B cell (primary cell): ENCODE measurements at places on chromosomes 5 and 9.

DNA sequence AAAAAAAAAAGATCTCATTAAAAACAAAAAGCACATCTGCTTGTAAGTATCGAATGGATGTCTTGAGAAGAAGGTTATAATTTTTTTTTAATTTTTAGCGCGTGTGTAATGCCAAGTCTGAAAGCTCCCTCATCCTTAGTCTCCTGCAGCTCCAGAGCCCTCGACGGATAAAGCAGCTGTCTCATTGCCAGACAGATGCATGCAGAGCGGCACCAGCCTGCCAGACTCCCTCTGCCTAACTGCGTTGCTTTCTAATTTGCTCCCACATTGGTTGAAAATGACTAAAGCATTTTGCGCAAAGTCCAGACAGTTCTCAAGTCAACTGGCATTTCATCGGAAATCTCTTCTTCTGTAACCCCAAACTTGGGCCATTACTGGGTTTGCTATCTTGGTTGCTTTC is 29.4 kb downstream of the OLFM1 start:
- DNase-seq = no peak

- DNase-seq = no peak
Measured at GRCh38 chr9:113355040-113355596, 5.8 kb downstream of the BSPRY start.

- DNase-seq = no peak
Measured at GRCh38 chr9:113313261-113313660, 10.1 kb upstream of the RNF183 start.

GRCh38 chr5:14706615-14707021 is 42.1 kb downstream of the OTULIN start:
- peak; percentile 47 for DNase-seq

- DNase-seq = no peak
Measured at GRCh38 chr5:1006656-1007071, 1.9 kb upstream of the NKD2 start.

GRCh38 chr9:133238272-133238850 is 29.3 kb upstream of the OBP2B start:
- DNase-seq = peak; percentile 39

- no peak for DNase-seq
Measured at GRCh38 chr5:65157906-65158603, 323.7 kb downstream of the ADAMTS6 start.

DNA sequence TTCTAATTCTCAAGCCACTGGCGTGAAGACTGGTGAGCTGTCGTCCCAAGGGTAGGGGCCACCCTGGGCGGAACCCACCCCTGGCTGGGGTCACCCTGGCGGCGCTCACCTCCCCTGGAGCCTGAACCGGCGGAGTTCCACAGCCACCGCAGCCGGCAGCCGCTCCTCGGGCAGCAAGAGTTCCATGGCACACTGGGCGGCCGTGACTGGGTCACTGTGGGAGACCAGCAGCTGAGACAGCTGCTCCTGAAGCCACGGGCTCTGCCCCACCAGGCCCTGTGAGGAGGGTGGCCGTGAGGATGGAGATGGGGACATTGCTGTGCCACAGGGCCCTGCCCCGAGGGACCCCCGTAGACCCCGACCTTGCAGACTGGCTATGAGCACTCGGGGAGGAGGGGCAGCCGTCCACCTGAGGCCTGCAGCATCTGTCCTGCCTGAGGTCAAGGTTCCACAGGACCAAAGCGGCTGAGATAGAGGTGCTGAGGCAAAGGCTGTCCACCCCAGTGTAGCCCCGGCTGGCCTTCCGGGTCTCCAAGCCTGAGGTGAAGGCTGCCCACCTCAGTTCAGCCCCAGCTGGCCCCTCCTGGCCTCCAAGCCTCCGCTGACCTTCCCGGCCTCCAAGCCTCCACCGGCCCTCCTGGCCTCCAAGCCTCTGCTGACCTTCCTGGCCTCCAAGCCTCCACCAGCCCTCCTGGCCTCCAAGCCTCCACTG is 50.6 kb upstream of the NRARP start:
- DNase-seq = no peak

DNA sequence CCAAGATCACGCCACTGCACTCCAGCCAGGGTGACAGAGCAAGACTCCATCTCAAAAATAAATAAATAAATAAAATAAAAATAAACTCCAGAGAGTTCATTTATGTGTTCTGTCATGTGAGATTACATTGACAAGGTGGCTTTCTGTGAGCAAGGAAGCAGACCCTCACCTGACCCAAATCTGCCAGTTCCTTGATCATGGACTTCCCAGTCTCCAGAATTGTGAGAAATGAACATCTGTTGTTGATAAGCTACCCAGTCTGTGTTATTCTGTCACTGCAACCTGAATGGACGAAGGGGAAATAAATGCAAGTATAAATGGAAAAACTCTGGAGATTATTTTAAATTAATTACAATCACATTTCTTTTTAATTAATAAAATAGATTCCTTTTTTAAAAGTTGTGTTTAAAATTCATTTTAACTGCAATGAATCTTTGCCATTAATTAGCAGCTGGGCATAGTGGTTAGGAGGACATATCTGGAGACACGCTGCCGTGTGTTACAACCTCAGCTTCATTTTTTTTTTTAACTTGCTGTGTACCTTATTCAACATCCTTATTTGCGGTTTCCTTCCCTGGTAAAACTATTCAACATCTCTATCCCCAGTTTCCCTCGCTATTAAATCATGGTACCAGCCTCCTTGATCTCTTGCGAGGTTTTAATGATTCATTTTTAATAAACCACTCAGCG is 376.4 kb downstream of the CHSY3 start:
- no peak for DNase-seq

GRCh38 chr5:158886086-158886485 is 213.6 kb downstream of the EBF1 start:
- DNase-seq = no peak

GRCh38 chr5:126454081-126454480 is 30.9 kb downstream of the GRAMD2B start:
- no peak for DNase-seq

GRCh38 chr9:14433351-14434157 is 119.6 kb upstream of the NFIB start:
- no peak for DNase-seq

DNA sequence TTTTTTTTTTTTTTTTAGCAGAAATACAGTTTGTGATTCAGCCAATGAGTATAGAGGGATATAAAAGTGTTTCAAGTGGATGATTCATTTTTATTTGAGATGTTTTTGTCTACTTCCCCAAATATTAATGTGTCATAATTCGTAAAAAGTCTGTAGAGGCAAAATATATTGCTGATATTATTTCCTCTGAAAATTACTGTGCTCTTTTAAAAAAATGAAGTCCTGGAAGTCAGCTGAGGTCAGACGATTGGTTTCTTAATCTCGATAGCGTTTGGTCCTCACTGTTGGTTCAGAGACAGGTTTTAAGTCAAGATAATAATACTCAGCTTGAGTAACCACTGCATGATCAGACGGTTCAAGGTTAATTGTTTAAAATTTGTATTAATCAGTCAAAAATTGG is 19.5 kb downstream of the IL9 start:
- no peak for DNase-seq

DNA sequence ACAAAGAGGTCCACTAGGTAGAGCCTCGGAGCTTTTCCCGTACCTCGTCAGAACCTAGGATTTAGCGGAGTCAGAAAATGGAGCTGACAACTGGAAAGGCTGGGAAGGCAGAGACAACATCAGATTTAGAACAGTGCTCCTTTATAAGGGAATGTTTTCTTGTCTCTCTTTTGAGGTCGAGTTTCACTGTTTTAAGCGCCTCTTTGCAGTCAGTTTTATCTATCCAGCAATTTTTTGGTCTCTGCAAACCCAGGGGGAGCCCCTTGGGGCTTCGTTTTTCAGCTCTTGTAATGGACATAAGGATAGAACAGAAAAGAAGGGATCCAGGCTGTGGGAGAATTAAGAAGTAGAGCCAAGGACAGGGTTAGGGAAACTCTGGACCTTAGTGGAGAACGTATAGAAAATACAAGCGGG is 80.5 kb downstream of the FNBP1 start:
- DNase-seq = no peak

DNA sequence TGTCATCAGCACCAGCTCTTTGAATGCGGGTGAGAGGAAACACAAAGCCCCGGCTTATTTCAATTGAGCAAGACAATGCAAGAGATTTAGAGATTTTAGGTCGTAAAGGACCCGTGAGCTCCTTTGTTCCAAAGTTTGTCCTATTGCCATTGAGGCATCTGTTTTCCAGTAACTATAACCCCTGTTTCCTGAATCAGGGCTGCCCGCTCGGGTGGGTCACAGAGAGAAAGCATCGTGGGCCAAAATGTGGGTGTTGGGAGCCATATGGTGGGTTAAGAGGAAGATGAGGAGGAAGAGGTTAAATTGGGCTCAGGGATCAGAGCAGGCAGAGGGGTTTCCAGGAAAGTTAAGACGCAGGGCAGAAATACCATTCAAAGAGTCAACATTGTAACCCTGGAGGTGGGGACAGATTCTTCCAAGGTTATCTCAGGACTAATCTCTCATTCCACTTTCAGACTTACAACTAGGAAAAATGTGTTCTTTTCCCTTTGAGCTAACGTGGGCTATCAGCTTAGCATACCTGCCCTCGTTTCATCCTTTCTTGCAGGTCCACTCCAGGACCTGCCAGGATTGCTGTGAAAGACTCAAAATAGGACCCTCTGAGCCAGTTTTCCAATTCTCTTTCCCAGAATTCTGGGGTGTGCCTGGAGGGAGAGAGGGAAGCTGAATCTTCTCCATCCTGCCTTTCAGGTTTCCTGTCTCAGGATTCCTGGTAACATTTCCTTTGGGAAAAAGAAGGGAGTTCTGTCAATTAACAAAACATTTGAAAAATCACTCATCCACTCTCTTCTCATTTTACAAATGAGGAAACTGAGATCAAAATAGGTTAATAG is 95.5 kb upstream of the TAF11L2 start:
- no peak for DNase-seq

DNA sequence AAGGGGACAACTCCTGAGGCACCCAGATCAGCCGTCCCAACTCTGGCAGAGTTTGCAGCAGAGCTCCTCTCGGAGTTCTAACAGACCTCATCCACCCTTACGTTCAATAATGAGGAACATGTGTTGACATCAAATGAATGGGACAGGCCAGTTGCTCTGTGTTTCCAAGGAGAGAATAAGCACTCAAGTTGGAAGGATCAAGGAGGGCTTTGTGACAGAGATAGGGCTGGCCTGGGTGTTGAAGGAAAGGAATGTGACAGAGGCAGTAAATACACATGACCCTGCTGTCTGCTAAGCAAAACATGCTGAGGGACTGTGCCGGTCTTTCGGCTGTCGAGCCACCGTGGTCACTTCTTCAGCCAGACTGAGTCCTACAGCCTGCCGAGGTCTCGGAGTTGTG is 48.2 kb downstream of the GPR107 start:
- no peak for DNase-seq

GRCh38 chr5:125372694-125373631 is 626.5 kb upstream of the ZNF608 start:
- DNase-seq = no peak

DNA sequence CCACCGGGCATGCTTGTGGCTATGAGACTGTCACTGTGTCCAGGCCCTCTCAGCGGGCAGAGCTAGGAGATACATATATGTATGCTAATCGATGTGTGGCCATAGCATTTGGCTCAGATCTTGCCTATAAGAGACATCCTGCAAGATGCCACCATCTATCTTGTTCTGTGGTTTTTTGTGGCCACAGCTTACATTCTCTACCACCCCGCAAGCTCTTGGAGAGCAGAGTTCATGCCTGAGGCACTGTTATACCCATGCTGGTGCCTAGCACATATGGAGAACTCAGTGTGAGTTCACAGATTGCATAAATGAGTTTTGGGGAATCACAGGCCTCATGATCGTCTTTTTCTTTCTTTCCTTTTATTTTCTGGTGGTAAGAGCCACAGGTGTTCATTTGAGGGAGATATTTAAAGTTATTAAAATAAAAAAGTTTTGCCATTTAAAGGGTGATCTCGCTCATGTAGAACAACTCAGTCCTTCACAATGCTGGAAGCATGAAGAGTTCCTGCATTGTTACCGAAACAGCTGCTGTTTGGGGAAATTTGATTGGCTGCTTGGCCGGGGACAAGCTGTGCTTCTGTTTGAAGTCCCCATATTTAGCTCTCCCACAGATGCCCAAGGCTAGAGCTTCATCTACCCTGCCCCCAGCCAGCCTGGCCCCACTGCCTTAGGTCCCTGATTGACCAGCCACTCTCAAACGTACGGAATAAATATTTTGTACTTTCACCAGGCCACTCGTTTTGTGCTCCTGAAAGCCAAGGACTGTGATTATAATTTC is 169.2 kb upstream of the MAP1B start:
- DNase-seq = no peak

GRCh38 chr9:16509997-16510396 is 360.5 kb downstream of the BNC2 start:
- no peak for DNase-seq

GRCh38 chr5:141384471-141385267 is 2.1 kb downstream of the PCDHGA7 start:
- DNase-seq = no peak

- DNase-seq = no peak
Measured at GRCh38 chr5:98065261-98065909, 708.1 kb upstream of the RGMB start.

DNA sequence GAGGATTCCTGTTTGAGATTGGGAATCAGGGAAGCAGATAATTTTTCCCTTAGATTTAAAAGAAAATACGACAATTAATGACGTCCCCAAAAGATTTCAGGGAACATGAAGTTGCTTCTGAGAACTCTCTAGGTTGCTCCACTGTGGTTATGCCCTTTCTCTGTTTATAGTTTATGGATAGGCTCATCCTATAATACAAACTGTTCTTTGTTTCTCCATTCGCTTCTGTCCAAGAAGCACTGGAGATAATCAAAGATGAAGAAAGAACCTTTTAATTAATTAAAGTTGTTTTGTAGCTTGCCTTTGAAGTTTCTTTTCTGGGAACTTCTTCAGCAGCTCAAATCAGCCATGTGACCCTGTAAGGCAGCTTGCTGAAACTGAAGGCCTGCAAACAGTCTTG is 87.5 kb downstream of the CHSY3 start:
- DNase-seq = no peak

GRCh38 chr9:120841930-120842684 is 615 bp downstream of the PSMD5 start:
- no peak for DNase-seq

DNA sequence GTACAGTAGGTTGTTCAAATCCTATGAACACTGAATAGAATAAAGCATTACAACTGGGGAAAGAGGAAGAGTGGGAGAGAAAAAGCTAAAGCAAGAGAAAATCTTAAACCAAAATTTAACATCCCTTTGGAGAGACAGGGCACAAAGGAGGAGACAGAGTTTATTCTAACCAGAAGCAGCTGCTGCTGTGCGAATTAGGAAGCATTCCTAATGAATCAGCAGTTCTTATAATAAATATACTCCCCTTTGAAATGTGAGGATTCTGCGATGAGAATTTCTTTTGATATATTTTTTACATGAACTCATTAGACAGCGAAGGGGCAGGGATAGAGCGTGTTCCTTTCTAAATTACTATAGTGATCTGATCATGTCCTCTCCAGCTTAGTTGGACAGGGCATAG is 233.4 kb downstream of the DENND1A start:
- no peak for DNase-seq

GRCh38 chr9:119961774-119962424 is 592.7 kb upstream of the BRINP1 start:
- DNase-seq = no peak
